ENCODE measurements at places on chromosomes 2 and 18.

DNA sequence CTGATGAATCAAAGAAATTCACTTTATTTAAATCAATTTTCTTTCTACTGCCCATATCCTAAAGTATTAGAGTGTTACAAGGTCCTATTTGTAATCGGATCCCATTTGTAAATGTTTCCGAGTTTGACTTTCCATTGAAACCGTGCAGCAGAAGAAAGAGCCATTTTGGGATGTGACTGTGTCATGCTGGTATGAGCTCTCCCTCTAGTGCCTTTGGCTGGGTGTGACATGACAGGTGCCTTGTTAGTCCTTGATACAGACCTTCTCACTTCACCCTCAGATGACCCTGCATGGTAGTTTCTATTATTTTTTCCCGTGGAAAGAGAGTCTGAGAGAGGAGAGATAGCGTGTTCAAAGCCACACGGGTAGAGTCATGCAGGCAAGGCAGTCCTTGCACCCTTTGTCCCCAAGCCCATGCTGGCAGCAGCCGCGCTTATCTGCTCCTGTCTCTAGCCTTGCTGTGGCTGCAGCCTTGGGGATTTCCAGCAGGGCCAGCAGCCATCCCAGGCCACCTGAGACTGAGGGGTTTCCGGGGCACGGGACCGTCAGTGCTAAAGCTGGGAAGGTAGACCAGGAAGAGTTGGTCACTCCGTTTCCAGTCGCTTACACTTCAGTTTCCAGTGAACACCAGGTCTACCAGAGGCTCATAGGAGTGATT lies 21.4 kb downstream of the CHMP1B start:
- DNase-seq, result no peak

- no peak for DNase-seq
Observed at GRCh38 chr2:165803123-165803760, 9.2 kb upstream of the GALNT3 start.

DNA sequence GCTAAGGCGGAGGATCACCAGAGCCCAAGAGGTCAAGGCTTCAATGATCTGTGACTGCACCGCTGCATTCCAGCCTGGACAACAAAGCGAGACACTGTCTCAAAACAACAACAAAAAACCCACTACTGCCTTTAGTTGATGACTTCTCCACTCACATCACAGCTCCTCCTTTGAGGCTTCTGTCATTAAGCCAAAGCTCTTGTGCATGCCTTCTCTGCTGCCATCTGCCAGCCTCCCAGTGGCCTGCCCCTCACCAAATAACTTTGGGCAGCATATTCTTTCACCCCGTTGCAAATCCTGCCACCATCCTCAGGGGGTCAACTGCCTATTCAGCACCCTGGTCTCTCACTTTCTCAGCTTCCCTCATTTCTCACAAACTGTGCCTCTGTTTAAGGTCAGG lies 27.5 kb downstream of the OSBPL1A start:
- no peak for DNase-seq

DNA sequence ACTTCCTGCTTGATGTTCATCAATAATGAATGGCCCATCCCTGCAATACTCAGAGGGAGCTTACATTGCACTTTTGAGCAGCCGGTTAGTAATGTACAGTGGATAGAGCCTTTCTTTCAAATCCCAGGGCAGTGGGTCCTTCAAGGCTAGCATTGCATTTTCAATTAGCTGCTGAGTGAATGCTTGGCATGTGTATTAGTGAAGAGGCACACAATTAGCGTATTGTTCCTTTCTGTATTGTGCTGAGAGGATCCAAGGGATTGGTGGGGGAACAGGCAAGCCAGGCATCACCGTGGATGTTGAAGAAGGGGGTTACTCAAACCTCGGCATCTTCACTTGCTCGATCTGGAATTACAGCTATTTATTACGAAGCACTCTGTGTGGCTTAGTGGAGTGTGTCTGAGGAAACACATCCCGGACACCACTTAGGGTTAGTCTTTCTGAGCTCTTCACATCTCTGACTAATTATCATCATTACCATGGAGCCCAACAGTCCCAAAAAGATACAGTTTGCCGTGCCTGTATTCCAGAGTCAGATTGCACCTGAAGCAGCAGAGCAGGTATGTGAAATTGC lies at the start of gene PPP1R1C:
PPP1R1C (plus strand) TSS at position 222 of the 574 bp plus-strand sequence; CDS start at position 480, 258 bp downstream.
- no peak for DNase-seq

- no peak for DNase-seq
Observed at GRCh38 chr18:7940971-7941370, 373.9 kb downstream of the PTPRM start.

- DNase-seq, result no peak
Observed at GRCh38 chr2:160517731-160518130, 24.1 kb upstream of the RBMS1 start.

DNA sequence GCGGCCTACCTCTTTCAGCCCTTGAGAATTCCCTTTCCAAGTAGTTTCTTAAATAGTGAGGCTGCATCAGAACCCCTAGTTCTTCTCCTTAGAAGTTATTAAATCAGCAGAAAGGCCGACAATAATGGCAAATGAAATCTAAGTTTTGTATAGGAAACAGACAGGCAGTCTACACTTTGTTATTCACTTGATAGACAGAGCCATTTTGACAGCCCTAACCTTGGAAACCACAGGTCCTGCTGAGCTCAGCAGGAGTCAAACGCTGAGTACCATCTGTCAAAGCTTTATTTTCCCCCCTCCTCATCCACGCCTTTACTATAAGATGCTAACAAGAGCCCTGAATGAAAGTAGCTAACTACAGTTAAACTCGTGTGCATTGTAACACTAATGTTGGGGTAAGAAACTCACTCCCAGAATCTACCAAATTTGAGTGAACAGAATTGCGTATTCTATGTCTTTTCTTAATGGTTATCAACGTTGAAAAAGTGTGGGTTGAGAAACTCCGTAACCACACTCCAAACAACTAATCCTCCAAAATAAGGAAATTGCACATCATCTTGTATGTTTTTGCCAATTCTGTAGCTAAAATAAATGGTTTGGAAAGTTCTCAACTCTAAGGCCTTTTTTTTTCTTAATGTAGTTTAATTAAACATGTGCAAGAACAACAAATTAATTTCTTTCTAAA lies 90.6 kb upstream of the EFEMP1 start:
- DNase-seq, result no peak

- no peak for DNase-seq
Observed at GRCh38 chr2:112184121-112184520, 45.9 kb downstream of the FBLN7 start.

- no peak for DNase-seq
Observed at GRCh38 chr2:109719871-109720270, 74.2 kb upstream of the RGPD5 start.

GRCh38 chr2:123366239-123366837 lies 658.7 kb upstream of the CNTNAP5 start:
- no peak for DNase-seq

GRCh38 chr2:186918495-186918894 lies 69.5 kb upstream of the ZSWIM2 start:
- no peak for DNase-seq

DNA sequence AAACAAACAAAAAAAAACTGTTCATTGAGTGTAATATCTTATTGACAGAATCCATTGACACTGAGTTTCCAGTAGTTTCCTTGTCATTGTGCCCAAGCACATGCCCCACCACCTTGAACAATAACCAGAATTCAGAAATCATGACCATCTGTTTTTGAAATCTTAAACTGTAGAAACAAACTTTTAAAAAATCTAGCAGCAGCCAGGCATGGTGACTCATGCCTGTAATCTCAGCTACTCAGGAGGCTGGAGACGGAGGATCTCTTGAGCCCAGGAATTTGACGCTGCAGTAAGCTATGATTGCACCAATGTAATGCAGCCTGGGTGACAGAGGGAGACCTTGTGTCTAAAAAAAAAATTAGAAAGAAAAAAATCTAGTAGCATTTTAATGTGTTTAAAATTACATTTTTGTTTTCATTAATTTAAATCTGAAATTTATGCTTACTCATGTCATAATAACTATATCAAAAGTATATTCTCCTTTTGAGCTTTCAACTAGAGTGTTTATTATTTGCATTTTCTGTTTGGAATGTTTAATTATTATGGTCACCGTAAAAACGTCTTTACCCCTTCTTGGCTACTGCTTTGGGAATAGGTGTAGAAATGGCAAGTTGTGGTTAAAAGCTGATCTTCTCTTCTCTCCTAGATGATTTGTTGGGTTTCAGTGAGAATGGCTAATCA lies 25.2 kb upstream of the STON1 start:
- no peak for DNase-seq

DNA sequence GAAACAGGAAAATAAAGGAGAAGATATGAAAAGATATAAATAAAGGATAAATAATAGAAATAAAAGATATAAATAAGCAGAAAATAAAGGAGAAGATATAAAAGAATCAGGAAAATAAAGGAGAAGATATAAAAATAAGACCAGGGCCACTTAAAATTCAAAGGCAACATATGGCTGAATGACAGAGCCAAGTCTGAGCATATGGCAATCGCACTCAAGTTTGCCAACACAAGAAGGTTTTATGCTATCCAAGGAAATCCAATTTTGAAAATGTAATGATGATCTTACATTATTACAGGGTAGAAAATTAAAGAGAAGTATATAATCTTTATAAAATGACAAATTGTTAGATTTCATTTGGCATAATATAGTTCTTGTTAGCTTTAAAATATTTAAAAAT lies 33.6 kb downstream of the USP40 start:
- no peak for DNase-seq

DNA sequence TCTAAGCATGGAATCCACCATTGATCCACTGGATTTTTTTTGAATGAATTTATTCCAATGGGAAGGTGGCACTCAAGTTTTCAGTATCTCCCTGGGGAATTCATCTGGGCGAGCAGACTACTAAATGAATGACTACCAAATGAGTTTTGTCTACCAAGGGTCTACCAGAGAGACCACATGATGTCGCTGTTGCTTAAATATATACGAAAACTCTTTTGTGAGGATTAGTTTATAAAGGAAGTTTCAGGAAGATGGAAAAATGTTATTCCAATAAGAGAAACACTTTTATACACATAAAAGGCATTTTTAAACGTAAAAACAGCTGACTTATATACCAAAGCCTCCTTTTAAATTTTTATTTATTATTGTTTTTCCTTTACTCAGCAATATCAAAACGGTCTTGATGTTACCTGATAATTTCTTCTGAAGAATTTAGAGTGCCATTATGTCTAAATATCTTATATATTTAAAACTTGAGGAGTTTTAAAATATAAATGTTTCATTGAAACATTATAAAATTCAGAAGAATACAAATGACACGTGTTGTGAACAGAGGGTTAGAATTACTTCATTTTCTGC lies 139.7 kb downstream of the HRH4 start:
- peak; percentile 57 for DNase-seq

DNA sequence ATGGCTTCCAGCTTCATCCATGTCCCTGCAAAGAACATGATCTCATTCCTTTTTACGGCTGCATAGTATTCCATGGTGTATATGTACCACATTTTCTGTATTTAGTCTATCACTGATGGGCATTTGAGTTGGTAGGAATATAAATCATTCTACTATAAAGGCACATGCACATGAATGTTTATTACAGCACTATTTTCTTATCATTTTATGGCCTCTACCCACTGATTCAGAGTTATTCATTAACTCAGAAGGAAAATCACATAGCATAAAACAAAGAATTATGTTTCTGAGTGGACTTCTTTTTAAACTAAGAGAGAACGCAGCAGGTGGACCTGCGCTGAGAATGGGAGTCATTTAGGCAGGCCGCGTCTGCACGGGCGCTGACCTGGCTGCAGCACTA lies 619.6 kb downstream of the FBXO15 start:
- DNase-seq, result no peak

DNA sequence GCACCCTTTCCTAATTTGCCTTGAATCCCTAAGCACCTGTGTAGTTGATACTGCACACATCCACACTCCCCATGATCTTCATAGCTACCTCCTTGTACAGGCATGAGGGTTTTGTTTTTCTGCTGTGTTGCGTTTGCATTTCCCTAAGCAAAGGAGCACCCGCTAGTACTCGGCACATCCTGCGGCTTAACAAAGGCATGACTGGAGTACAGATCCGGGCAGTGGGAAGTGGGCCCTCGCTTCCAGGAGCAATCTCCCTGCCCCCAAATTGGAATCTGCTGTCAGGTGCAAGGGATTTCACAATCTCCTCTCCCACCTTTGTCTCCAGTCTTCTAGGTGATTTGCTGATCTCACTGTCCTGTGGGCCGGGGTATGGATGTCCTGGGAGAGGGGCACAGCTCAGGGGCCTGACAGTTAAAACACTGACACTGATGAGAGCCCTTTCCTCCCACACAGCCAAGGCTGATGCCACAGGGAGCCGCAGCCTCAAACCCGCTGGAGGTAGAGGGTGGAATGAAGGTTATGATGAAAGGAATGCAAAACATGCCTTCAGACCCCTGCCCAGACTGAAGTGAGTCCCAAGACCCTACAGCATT lies 98.7 kb upstream of the THOC1 start:
- no peak for DNase-seq

GRCh38 chr18:54777118-54777791 lies 51.0 kb upstream of the RAB27B start:
- DNase-seq, result no peak

- no peak for DNase-seq
Observed at GRCh38 chr2:96207073-96207773, 1.4 kb downstream of the STARD7 start.

DNA sequence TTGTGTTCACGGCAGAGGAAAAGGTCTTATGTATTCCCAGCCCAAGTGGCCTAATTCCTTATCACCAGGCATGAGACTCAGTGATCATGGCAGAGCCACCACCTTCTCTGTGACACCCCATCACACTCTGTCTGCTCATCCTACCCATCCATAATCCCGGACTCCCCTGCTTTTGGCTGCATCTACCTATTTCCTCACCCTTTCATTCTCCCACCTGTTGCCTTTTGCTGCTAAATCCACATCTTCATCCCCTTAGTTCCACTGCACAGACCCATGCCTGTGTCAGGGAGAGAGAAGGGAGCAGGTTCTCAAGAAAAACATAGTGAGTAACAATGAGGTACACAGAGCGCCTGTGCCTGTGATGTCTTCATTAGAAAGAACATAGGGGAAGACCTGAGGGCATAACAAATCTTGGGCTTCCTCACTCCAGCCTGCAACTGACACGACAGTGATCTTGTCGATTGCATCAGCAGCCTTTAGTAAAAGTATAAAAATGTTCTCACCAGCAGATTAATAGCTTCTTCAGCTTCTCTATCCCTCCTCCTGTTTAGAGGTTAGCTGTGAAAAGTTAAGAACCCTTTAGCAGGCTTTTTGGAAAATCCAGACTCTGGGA lies 246.5 kb upstream of the SPRED2 start:
- DNase-seq, result no peak

DNA sequence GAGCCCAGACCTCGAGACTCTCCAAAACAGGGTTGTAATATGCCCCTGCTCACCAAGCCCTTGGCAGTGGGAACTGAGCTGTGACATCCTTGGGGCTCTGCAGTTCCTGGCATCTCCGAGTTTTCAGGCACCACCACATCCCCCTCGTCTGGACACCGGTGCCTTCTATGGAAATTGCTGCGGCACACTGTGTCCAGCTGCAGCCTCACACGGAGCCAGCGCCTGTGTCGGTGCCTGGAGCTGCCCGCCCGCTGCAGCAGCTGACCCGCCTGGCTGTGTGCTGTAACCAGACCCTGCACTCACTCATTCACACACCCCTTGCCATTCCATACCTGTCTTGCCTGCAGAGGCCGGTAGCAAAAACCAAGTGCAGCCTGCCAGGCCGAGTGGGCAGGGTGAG lies 11.8 kb downstream of the IWS1 start:
- no peak for DNase-seq

GRCh38 chr2:134499307-134499926 lies 219.4 kb downstream of the TMEM163 start:
- no peak for DNase-seq
